Breast epithelium (tissue), 4 donors: ENCODE measurements at places on chromosomes 16 and 17. TPM values are rescaled to one million over a fixed set of nuclear protein-coding genes. Genes with fewer than 3 reads are reported as not detected.

DNA sequence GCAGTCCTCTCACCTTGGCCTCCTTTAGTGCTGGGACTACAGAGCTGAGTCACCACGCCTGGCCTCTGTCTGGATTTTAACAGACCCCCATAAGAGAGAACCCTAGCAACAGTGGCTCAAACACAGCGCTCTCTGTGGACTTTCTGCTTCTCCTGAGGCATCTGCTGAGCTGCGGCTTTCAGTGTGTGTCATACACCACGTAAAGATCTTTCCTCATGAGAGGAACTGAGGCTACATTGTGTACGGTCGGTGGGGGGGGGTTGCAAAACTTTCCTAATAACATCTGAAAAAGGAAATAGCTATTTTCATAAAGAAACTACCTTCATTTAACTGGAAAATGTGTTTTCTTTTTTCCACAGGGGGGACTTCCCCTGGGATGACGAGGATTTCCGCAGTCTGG, 32.9 kb downstream of the DEF8 start:
- DNase-seq: no peak

DNA sequence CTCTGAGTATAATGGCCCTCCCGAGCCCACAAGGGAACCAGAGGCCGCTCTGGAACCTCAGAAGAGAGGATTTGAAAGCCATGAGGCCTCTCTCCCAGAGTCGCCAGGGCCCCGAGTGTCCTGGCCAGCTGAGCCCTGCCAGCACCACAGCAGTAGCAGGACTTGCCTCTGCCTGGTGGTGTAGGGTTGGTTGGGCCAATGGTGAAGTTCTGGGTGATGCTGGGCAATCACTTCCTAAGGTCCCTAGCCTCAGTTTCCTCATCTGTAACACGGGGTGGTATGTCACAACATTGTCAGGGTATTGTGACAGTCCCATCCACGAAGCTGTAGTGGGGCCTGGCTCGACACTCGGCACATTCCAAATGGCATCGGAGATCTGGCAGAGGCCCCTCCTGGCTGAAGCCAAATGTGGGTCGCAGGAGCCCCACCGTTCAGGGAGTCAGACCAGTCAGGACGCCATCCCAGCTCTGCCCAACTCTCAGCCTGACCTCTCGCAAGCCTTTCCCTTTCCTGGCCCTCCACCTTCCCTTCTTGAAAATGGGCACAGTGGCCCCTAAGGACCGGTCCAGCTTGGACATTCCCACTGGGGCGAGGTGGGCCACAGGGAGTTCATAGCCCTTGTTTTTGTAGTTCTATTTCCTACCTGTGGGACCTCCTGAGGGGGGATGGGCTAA, 1.7 kb downstream of the NATD1 start:
- no peak for DNase-seq

GRCh38 chr17:36593656-36594316, 2.1 kb downstream of the DHRS11 start:
- DNase-seq: no peak

GRCh38 chr17:42289611-42290181, 1.4 kb downstream of the STAT5A start:
- no peak for DNase-seq

DNA sequence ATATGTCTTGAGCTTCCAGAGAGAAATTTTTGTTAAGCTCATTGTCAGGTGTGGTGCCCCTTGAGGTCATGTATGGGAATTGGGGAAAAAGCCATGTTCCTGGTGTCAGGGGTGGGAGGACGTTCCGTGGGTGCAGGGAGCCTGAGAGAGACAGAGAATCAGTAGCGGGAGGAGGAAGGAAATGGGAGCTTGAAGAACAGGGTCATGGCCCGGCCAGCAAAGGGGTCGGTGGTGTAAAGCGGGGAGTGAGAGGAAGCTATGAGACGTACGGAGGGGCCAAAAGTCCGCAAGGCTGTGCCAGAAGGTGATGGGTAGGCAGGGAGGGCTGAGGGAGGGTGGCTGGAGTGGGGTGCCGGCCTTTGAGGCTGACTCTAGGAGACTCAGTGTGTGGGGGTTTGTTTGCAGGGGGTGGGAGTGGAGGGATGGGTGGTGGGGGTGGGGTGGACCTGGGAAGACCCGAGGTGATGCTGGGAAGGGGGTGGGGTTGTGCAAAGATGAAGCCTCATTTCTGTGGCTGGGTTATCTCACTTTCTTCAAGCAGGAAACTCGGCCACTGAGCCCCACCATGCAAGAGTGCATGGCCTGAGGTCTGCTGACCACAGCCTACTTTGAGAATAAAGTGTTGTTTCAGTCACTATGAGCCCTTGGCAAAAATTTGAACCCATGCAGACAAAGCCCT, 63.6 kb downstream of the PLCG2 start:
- no peak for DNase-seq

DNA sequence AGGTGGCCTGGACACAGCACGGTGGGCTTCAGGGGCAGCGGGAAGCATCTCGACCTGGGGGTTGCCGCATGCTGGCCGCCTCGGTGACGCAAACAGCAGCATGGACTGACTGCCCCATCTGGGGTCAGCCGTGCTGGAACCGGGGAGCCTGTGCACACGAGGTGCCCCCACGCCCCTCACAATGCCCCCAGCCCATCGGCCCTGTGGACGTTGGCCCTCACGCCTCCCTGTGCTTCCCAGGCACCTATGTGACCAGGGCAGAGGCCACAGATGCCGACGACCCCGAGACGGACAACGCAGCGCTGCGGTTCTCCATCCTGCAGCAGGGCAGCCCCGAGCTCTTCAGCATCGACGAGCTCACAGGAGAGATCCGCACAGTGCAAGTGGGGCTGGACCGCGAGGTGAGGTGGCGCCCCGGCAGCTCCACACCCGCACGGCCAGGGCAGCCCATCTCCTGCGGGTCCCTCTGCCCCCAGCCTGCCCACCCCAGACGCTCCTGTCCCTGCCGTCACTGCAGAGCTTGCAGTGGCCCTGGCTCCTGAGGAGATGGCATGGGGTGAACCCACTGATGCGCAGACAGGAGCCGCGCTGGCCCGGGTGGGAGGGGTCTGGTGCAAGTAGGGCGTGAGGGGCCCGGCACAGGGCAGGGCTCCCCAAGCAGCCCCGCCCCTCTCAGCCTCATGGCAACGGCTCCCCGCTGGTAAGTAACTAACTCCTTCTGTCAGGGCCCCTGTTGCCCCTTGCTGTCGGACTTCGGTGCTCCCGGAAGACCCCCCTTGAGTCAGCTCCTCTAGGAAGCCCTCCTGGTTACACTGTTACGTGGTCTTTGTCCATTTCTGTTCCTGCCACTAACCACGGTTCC, 13.6 kb downstream of the CDH15 start:
- DNase-seq: no peak

DNA sequence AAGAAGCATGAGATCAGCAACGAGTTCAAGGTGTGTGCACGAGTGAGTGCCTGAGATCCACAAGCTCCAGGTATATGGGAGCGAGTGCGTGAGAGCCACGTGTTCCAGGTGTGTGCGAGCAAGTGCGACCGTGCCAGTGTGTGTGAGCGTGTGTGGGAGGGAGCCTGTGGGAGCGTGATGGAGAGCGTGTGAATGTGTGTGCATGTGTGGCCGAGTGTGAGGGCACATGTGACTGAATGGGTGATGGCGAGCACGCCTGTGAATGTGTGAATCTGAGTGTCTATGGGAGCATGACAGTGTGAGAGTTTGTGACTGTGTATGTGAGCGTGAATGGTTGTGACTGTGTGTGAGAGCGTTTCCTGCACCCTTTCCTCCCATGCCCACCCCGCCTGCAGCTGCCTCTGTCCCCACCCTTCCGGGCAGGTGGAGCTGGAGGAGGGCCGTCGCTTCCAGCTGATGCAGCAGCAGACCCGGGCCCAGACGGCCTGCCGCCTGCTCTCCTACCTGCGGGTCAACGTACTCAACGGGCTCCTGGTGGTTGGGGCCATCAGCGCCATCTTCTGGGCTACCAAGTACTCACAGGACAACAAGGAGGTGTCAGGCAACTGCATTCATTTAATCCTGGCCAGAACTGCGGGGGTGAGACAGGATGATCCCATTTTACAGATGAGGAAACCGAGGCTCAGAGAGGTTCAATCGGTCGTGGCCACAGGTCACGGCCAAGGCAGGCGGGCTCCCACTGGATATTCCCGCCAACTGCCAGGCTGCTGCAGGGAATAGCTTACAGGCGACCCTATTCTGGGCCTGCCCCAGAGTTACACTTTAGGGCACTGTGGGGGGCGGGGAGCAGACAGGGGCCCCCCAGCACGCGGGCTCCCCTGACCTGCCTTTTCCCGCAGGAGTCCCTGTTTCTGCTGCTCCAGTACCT, 3.7 kb downstream of the TMC8 start:
- no peak for DNase-seq

- no peak for DNase-seq
These were observed 25.5 kb downstream of the BAIAP2 start for GRCh38 chr17:81060416-81060815.

NGFR gene
- total RNA-seq: 3.4 TPM
